ENCODE measurements at places on chromosomes 5 and 9. TPM values are rescaled to one million over a fixed set of nuclear protein-coding genes. Genes with fewer than 3 reads are reported as not detected.

TCF7 gene
- total RNA-seq = 3.7 TPM

- H3K36me3 ChIP-seq = no peaks in the 10 kb centered on the region
- H3K4me3 ChIP-seq = no peak overlapping the region
- H3K4me1 ChIP-seq = no peaks in the 10 kb centered on the region
- H3K27me3 ChIP-seq = no peaks in the 10 kb centered on the region
- DNase-seq = no peak
These were observed 41.9 kb upstream of the STOM start for GRCh38 chr9:121411993-121412392.

GRCh38 chr9:2026220-2026997 lies 11.3 kb downstream of the SMARCA2 start:
- H3K27ac ChIP-seq = peak overlapping the region; percentile 35
- H3K36me3 ChIP-seq = peaks cover 4% of the 10 kb centered on the region
- peaks cover 26% of the 10 kb centered on the region for H3K4me1 ChIP-seq
- no peaks in the 10 kb centered on the region for H3K27me3 ChIP-seq
- H3K4me3 ChIP-seq = no peak overlapping the region

DNA sequence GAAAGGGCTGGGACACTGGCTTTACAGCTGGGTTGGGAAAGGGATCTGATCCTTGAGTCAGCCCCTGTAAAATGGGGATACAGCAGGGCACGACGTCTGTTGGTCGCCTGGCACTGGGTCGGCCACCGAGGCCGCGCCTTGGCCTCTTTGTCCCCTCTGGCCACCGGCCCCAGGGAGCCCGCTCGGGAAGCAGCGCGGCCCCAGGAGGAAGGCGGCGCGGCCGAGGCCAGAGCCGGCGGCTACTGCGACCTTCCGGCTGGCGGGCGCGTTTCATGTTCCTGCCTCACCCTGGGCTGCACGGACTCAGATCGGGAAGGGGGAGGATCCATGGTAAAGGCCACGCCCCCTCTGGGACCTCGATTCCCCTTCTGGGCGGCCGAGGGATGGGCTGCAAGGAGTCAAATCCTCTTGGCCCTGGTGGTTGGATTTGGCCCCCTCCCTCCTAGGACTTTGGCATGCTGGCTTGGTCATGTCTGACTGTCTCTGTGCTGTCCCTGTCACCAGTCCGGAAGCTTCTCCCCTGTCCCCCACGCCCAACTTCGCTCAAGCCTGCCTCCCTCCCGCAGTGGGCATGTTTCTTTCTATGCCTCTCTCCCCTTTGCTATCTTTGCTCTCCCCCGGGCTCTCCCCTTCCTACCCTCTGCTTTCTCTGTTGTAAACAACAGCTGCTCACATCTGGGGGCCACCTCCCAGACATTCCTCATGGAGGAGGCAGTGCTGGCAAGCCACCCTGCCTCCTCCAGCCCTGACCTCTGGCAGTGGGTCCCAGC lies 25.8 kb downstream of the FPGS start:
- no peaks in the 10 kb centered on the region for H3K27me3 ChIP-seq
- peaks cover 32% of the 10 kb centered on the region for H3K36me3 ChIP-seq
- H3K27ac ChIP-seq = peak overlapping the region; percentile 49
- no peak overlapping the region for H3K4me3 ChIP-seq
- peak; percentile 96 for DNase-seq

- no peak overlapping the region for H3K27ac ChIP-seq
- no peak overlapping the region for H3K4me3 ChIP-seq
- DNase-seq = no peak
- peaks cover 11% of the 10 kb centered on the region for H3K4me1 ChIP-seq
- no peaks in the 10 kb centered on the region for H3K36me3 ChIP-seq
These were observed 139.6 kb downstream of the RASEF start for GRCh38 chr9:82923092-82923911.

- DNase-seq = no peak
- no peak overlapping the region for H3K4me3 ChIP-seq
- H3K27ac ChIP-seq = no peak overlapping the region
- H3K4me1 ChIP-seq = no peaks in the 10 kb centered on the region
- H3K36me3 ChIP-seq = no peaks in the 10 kb centered on the region
These were observed 156.4 kb upstream of the FTMT start for GRCh38 chr5:121695307-121695706.

CLIC3 gene
- 115 TPM for total RNA-seq

GNA14 gene
- 15.1 TPM for total RNA-seq

DNA sequence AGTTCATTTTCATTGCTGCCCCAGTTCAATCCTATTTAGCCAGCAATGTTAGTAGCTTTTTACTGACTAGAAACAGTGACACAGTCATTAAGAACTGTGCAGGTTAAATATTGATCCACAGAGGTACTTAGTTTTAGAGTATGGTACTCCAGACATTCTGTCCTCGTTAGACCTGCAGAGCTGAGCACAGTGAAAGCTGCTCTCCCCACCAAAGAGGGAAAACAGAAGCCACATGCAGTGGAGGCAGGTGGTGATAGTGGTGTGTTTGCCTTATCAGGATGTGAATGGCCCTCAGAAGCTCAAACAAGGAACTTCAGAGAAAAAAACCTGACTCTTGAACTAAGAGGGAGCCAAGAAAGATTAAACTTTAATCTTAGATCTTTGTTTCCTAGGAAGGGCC lies 75.5 kb downstream of the UNC13B start:
- H3K4me3 ChIP-seq = no peak overlapping the region
- no peaks in the 10 kb centered on the region for H3K36me3 ChIP-seq
- peak; percentile 79 for DNase-seq
- no peaks in the 10 kb centered on the region for H3K4me1 ChIP-seq
- H3K27ac ChIP-seq = no peak overlapping the region

- H3K4me3 ChIP-seq = no peak overlapping the region
- no peak overlapping the region for H3K27ac ChIP-seq
- no peak for DNase-seq
- H3K4me1 ChIP-seq = peaks cover 5% of the 10 kb centered on the region
These were observed 74.4 kb upstream of the EQTN start for GRCh38 chr9:27371382-27371781.

GRCh38 chr9:133349965-133350616 lies 2.1 kb downstream of the RPL7A start:
- H3K27me3 ChIP-seq = no peaks in the 10 kb centered on the region
- peaks cover 64% of the 10 kb centered on the region for H3K36me3 ChIP-seq
- no peak for DNase-seq
- no peak overlapping the region for H3K27ac ChIP-seq

DNA sequence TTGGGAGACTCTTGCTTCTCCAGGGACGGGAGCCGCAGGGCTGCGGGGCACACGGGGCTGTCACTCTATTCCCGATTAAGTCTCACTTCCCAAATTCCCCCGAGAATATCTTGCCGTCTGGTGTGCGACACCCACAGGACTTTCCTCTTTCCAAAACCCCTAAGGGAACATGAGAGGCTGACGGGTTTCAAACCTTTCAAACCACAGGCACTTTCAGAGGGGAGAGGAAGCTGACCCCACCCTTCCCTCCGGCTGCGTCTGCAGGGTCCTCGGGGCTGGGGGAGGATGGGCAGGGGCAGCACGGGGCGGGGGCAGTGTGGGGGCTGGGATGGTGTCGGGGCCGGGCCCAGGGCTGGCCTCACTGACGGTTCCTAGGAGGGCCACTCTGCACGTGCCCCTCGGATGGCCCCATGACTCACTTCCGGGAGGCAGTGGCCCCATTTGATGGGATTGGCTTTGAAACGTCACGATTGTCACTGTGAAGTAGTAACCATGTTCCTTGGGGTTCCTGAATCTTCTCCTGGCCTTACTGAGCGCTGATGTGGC lies 38.2 kb downstream of the SLC9A3 start:
- DNase-seq = no peak
- H3K36me3 ChIP-seq = no peaks in the 10 kb centered on the region
- H3K27me3 ChIP-seq = no peaks in the 10 kb centered on the region
- peaks cover 12% of the 10 kb centered on the region for H3K4me1 ChIP-seq

DNA sequence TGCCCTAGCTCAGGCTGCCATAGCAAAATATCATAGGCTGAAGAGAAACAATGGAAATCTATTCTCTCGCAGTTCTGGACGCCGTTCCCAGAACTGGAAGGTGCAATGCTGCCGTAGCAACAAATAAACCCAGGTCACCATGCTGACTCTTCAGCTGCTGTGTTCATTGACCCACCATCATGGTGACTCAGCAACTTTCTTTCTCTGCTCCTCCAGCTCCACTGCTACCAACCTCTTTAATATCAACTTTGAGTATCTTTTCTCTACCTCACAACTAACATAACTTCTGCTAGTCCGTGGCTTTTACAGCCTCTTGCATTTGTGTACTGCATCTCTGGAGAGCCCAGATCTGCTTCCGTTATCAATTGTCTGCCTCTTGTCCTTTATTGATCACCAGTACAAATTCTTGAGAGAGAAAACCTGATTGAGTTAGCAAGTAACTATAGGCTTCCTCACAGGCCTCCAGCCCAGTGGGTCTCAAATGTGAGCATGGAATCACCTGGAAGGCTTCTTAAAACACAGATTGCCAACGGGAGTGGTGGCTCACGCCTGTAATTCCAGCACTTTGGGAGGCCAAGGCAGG lies 47.3 kb upstream of the SLC30A5 start:
- DNase-seq = no peak
- H3K4me3 ChIP-seq = no peak overlapping the region
- no peaks in the 10 kb centered on the region for H3K27me3 ChIP-seq
- no peaks in the 10 kb centered on the region for H3K4me1 ChIP-seq
- no peak overlapping the region for H3K27ac ChIP-seq

- DNase-seq = no peak
- no peak overlapping the region for H3K27ac ChIP-seq
- no peaks in the 10 kb centered on the region for H3K36me3 ChIP-seq
- H3K27me3 ChIP-seq = no peaks in the 10 kb centered on the region
These were observed 16.1 kb upstream of the ARSI start for GRCh38 chr5:150318613-150319483.

GRCh38 chr5:58640011-58640410 lies 57.1 kb downstream of the RAB3C start:
- no peaks in the 10 kb centered on the region for H3K4me1 ChIP-seq
- no peak for DNase-seq
- no peaks in the 10 kb centered on the region for H3K36me3 ChIP-seq
- H3K27ac ChIP-seq = no peak overlapping the region

DNA sequence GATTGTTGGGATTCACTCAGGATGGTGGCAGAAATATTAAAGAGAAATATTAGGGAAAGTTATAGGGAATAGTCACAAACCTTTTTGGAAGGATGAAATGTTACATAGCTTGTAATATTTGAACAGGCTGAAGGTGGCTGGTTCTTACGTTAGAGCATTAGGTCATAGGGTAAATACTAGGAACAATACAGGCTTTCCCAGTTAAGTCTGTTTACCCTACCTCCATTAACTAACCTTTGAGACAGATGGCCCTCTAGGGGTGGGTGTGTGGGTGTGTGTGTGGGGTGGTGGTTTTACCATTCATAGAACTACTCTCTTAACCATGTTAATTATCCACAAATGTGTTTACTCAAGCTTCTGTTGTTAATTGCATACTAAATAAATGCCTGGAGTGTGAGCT lies 94.3 kb upstream of the STK32A start:
- H3K27ac ChIP-seq = no peak overlapping the region
- no peaks in the 10 kb centered on the region for H3K4me1 ChIP-seq
- no peak for DNase-seq
- H3K36me3 ChIP-seq = no peaks in the 10 kb centered on the region
- H3K4me3 ChIP-seq = no peak overlapping the region
- H3K27me3 ChIP-seq = no peaks in the 10 kb centered on the region

- no peak overlapping the region for H3K4me3 ChIP-seq
- no peak for DNase-seq
- no peaks in the 10 kb centered on the region for H3K27me3 ChIP-seq
- H3K27ac ChIP-seq = no peak overlapping the region
These were observed 35.1 kb upstream of the NANS start for GRCh38 chr9:98021306-98022040.

DNA sequence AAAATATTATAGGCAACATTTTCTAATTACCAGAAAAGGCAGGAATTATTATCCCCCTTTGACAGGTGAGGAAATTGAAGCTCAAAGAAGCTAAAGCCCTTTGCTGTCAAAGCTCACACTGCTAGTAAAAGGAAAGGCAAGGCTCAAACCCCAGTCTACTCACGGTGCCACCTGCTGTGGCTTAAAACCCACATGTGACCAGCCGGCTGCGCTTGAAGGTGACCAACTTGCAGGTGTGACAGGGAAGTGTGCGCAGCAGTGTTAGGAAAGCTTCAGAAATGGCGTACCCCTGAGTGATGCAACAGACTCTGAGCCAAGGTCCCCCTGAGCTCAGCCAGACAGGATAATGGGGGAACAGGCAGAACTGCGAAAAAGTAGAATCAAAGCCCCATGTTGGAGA lies 45.2 kb downstream of the PAX5 start:
- H3K27me3 ChIP-seq = peaks cover 64% of the 10 kb centered on the region
- no peak overlapping the region for H3K4me3 ChIP-seq
- H3K4me1 ChIP-seq = peaks cover 3% of the 10 kb centered on the region
- DNase-seq = no peak

RORB gene
- 0.40 TPM for total RNA-seq

DNA sequence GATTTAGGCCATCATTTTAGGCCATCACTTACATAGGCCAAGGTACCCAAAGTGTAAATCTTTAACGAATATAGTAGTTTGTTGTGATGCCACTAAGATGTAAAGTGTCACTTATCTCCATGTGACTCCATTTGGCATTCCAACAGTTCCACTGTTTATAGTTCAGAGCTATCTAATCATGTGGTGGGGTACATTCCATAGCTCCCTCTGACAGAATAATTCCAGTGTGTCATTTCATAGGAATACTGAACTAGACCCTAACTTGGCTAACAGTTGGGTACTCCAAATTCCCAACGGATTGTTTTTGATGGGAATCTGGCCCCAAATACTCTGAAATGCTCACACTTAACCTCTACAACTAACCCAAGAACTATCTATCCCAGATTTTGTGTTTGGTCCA lies 76.7 kb upstream of the FST start:
- no peaks in the 10 kb centered on the region for H3K36me3 ChIP-seq
- peak; percentile 11 for DNase-seq
- H3K27ac ChIP-seq = no peak overlapping the region
- H3K4me3 ChIP-seq = no peak overlapping the region
- H3K27me3 ChIP-seq = no peaks in the 10 kb centered on the region

- H3K27me3 ChIP-seq = no peaks in the 10 kb centered on the region
- H3K36me3 ChIP-seq = no peaks in the 10 kb centered on the region
- no peaks in the 10 kb centered on the region for H3K4me1 ChIP-seq
- no peak overlapping the region for H3K4me3 ChIP-seq
- no peak overlapping the region for H3K27ac ChIP-seq
These were observed 56.7 kb upstream of the FOXB2 start for GRCh38 chr9:76962732-76963131.

DNA sequence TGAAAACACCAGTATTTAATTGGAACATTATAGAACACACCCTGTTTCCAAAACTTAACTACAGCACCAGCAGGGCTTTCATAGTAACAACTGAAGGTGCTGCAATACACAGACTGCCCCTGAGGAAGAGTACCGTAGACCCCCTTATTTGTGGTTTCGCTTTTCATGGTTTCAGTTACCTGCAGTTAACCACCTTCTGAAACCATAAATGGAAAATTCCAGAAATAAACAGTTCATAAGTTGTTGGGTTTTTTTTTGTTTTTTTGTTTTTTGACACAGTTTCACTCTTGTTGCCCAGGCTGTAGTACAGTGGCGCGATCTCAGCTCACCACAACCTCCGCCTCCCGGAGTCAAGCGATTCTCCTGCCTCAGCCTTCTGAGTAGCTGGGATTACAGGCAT lies 9.5 kb upstream of the GLDC start:
- no peaks in the 10 kb centered on the region for H3K36me3 ChIP-seq
- H3K4me3 ChIP-seq = no peak overlapping the region
- no peak overlapping the region for H3K27ac ChIP-seq
- no peaks in the 10 kb centered on the region for H3K27me3 ChIP-seq
- DNase-seq = no peak

Data from lung (tissue), 17 donors.